ENCODE measurements at places on chromosomes 2 and 18. TPM values are rescaled to one million over a fixed set of nuclear protein-coding genes. Genes with fewer than 3 reads are reported as not detected.

DNA sequence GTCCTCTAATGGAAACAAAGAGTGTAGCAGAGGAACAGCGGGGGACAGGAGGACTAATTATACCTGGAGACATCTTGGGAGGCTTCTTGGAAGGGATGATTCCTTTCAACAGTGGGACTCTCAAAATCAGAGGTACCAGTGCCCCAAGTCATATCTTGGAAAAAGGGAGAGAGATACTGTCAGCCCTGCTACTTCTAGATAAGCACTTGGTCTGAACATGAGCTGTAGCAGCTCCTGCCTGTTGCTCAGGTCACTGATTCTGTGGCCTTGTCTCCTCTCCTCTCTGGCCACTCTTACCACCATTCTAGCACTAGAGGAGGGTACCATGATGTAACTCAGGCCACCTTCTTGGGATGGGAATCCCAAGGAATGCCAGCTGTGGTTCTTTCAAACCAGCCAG is 54.5 kb downstream of the MFSD6 start:
- DNase-seq, result no peak

DNA sequence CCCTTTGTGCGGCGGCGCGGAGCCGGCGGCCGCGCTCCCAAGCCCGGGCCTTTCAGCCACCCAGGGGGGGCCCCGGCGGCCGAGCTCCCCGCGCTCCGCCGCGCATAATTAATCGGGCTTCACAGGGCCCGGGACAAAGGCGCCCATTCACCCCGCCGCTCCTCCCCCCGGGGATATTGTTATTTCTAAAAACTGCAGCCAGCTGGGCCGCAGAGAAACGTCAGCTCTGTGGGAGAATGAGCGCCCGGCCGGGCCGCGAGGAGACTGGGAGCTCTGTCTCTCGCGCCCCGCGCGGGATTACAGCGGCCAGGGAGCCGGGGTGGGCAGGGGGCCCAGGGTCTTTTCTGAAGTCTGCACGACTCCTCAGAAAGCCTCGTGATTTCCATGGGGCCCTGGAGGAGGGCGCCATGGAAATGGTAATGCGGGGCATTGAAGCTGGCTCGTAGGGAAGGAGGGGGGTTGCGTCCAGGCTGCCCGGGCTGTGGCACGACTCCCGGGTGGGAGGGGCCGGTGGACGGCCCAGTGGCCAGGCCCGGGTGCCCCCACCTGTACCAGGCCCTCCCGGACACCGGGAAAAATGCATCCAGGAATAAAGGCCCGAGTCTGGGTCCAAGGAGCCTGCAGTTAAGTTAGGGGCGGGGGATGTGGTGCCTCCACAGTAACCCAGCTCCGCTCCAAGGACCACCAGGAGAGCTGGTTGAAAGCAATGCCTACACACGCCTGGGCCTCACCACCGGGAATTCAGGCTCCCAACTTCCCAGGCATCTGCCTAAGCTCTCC is 125.3 kb downstream of the ZFP36L2 start:
- peak; percentile 44 for DNase-seq

IL1F10 gene
- not detected for polyA plus RNA-seq

GRCh38 chr2:240347949-240348500 is 87.4 kb upstream of the GPC1 start:
- DNase-seq, result no peak

DNA sequence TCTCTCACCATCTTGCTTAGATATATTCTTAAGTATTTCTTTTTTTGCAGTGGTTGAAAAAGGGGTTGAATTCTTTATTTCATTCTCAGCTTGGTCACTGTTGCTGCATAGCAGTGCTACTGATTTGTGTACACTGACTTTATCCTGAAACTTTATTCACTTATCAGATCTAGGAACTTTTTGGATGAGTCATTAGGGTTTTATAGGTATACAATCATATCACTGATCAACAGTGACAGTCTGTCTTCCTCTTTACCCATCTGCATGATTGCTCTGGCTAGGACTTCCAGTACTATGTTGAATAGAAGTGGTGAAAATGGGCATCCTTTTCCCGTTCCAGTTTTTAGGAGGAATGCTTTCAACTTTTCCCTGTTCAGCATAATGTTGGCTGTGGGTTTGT is 6.5 kb downstream of the STARD6 start:
- DNase-seq, result no peak

SERPINB7 gene
- polyA plus RNA-seq, result not detected

- DNase-seq, result no peak
Measured at GRCh38 chr2:201444746-201445465, 6.4 kb downstream of the TRAK2 start.

TMEM37 gene
- 16.2 TPM for polyA plus RNA-seq

DNA sequence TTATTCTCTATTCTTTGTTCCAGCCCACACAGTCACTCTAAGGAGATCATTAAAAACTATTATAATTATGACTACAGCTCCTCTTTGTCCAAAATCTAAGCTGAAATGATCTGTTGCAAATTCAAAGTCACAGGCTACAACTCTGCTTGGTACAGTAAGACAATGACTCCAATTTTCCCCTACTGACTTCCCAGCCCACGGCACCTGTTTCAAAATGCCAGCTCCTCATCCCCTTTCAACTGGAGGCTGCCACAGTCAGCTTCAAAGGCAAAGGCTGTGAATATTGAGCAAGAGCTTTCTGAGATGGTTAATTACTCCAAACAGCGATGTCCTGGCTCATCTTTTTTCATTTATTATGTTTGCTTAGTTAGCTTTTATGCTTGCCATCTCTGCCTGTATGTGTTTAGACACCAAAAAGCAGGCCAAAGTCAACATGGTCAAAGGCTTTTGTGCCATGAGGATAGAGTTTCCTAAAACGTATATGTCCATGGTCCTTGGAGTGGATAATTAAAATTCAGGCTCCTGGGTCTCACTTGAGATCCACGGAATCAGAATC is 141.1 kb downstream of the DOCK10 start:
- DNase-seq, result no peak

EHBP1 gene
- 8.1 TPM for polyA plus RNA-seq

GRCh38 chr2:10202131-10202665 is 79.7 kb downstream of the RRM2 start:
- DNase-seq, result no peak

DNA sequence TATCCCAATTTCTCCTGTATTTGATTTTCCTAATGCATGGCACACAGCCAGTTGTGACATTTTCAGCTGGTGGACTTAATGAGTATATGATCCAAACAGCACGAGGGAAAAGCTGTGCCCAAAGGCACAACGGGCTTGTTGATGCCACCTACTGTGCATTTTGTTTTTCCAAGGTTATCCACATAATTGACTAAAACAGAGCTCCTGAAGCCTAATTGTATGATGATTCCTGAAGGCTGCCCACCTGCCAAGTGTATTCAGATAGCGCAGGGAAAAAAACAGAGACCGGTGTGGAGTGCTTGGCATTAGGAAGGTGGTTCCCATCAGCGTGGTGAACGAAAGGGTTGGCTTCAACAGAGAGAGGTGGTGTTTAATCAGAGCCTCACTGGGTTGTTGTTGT is 14.9 kb downstream of the RBMS1 start:
- DNase-seq, result no peak

DNA sequence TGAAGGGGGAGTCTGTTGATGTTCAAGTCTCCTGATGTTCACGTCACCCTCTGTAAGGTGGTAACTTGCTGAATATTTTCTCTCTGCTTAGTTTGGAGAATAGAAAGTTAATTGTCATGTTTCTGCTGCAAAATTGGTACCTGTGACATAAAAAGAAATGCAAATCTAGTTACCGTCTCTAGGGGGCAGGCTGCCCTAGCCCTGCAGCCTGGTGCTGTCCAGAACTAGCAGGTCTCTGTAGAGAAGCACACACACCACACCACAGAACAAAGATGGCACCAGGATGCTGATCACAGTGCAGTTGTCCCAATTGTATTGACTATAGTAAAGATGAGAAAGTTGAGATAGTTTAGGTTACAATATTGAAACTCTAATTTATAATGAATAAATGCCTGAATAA is 47.0 kb downstream of the SLC9A4 start:
- DNase-seq, result no peak

GCG gene
- not detected for polyA plus RNA-seq

GRCh38 chr18:41765460-41765859 is 189.6 kb upstream of the PIK3C3 start:
- DNase-seq, result no peak
